Natural killer cell (primary cell): ENCODE measurements at places on chromosomes 5 and 9.

- H3K36me3 ChIP-seq: no peaks in the 10 kb centered on the region
- H3K27ac ChIP-seq: no peak overlapping the region
- DNase-seq: peak; percentile 5
- no peaks in the 10 kb centered on the region for H3K4me1 ChIP-seq
- H3K27me3 ChIP-seq: no peaks in the 10 kb centered on the region
- no peak overlapping the region for H3K4me3 ChIP-seq
Observed at GRCh38 chr5:3659907-3660306, 64.3 kb downstream of the IRX1 start.

DNA sequence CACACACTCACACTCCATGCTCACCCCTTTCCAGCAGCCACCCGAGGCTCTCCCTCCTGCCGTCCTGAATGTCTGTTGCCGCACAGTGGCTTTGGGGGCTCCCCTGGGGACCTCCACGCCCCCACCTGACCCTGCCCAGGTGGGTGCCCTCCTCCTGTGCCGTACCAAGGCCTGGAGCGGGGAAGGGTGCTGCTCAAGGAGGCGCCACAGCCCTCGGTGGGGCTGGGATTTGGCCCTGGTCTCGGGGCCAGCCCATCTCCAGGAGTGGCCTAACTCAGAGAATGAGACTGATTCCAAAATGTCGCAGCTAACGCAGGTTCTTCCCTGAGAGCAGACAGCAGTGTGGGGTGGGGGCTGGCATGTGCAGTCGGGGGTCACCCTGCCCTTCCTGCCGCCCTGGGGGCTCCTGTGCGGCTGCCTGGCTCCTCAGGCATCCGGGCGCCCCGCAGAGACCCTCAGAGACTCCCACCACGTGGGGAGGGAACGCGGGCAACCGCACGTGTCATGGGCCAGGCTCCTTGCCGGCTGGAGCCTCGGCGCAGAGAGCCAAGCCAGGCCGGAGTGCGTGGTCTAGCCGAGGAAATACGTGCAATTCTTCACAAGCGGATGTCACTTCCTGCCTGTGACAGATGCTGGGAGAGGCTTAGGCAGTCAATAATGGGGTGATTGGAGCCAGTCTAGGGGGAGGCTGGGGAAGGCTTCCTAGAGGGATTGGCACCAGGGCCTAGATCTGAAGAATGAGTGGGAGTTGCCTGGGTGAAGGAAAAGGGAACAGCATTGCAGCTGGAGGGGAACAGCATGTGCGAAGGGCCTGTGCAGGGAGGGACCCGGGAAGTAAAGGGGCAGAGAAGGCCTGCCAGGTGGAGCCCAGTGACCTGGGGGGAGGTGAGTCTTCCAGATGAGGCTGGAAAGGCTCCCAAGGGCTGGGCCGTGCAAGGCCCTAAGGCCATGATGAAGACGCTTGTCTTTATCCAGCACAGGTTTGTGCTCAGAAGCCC lies 44.1 kb downstream of the C9orf50 start:
- DNase-seq: no peak
- no peaks in the 10 kb centered on the region for H3K36me3 ChIP-seq
- H3K27ac ChIP-seq: no peak overlapping the region
- no peaks in the 10 kb centered on the region for H3K27me3 ChIP-seq
- H3K4me3 ChIP-seq: no peak overlapping the region

GRCh38 chr9:130839132-130840111 lies 4.4 kb downstream of the ABL1 start:
- no peaks in the 10 kb centered on the region for H3K36me3 ChIP-seq
- no peak overlapping the region for H3K27ac ChIP-seq
- no peaks in the 10 kb centered on the region for H3K27me3 ChIP-seq
- peaks cover 14% of the 10 kb centered on the region for H3K4me1 ChIP-seq
- H3K4me3 ChIP-seq: no peak overlapping the region

DNA sequence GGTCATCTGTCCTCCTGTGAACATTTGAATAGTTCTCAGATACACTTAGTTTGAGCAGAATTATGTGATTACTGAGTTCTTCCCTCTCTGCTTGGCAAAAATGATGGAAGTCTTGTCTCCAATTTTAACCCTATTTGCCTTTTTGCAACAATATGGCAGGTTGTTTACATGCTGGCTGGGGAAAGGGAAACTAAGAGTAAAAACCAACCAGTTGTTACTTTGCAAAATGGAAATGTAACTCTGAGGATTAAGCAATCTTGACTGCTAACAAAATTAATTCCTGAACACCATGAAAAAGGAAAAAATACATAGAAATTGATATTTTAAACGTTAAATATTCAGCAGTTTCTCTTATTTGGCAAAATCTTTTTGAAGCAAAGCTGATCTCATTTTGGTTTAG lies 11.1 kb downstream of the SIT1 start:
- H3K4me3 ChIP-seq: no peak overlapping the region
- H3K4me1 ChIP-seq: peaks cover 54% of the 10 kb centered on the region
- no peak for DNase-seq
- H3K27me3 ChIP-seq: no peaks in the 10 kb centered on the region
- H3K36me3 ChIP-seq: no peaks in the 10 kb centered on the region

DNA sequence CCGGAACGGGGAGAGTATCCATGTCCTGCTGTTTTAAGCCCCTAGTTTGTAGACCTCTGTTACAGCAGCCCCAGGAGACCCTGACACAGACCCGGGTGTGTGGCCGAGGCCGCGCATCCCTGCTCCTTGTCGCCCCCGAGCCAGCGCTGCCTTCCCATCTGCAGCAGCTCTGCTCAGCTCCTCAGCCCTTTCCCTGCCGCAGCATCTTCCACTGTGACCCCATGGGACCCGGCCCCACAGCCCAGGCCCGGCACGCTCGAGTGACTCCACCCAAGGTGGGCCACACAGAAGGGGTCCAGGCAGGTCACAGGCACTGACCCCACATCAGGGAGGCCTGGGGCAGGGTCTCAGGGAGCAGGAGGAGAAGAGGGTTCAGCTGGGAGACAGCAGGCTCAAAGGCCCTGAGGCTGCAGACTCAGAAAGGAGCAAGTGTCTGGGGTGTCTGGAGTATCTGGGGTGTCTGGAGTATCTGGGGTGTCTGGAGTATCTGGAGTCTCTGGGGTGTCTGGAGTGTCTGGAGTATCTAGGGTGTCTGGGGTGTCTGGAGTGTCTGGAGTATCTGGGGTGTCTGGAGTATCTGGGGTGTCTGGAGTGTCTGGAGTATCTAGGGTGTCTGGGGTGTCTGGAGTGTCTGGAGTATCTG lies 31.2 kb downstream of the LHX3 start:
- no peaks in the 10 kb centered on the region for H3K4me1 ChIP-seq
- H3K4me3 ChIP-seq: no peak overlapping the region
- no peak for DNase-seq
- no peaks in the 10 kb centered on the region for H3K36me3 ChIP-seq

DNA sequence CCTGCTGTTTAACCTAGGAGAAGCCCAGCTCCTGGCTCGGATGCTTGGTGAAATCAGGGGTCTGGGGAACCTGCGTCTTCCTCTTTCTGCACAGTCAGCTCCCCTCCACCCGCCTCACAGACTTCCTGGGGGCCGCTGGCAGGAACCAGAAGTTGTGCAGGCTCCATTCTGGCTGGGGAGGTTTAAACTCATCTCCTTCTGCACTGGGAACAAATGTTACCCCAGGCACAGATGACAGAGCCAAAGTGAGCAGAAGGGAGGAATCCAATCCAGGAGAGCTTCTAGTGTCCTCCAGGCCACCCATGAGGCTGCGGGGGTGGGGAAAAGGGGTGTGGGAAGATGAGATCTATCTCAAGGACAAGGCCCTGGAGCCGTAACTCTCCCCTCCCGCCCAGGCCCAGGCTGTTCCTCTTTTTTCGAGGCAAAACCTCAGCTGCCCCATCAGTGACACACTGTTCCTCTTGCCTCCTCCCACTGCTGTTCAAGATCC lies 31.2 kb downstream of the KCNMB1 start:
- DNase-seq: no peak
- H3K27me3 ChIP-seq: no peaks in the 10 kb centered on the region
- H3K4me3 ChIP-seq: no peak overlapping the region
- H3K36me3 ChIP-seq: no peaks in the 10 kb centered on the region
- no peak overlapping the region for H3K27ac ChIP-seq
- peaks cover 40% of the 10 kb centered on the region for H3K4me1 ChIP-seq

DNA sequence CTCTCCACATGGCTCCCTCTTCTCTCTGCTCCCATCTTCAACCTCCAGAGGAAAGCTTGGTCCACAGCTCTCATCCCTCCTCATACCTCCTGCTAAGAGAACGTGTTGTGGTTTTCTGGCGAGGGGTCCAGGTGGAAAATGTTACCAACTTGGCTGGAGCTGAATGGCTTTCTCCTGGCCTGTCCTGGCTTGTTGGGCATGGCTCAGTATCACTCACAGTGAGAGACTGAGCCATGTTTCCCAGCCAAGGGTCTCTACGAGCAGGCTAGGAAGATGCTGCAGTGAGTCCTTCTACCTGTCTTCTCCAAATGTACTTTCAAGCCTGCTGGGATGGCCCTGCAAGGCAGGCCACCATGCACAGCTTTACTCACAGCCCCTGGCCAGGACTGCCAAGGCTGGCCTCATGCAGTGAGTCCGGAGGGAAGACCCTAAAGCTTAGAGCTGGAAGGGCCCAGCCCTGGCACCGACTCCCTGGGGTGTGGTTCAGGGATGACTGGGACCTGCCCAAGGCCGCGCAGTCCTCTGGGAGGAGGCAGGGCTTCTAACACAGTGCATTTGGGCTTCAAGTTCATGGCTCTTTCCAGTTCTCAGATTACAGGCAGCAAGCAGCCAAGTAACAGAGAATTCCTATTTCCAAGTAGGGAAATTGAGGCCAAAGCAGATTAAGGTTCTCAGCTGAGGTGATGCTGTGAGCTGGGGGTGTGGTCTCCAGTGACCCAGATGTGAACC lies 59.5 kb downstream of the COL27A1 start:
- H3K4me3 ChIP-seq: no peak overlapping the region
- DNase-seq: no peak
- no peaks in the 10 kb centered on the region for H3K4me1 ChIP-seq
- no peaks in the 10 kb centered on the region for H3K27me3 ChIP-seq
- no peak overlapping the region for H3K27ac ChIP-seq

DNA sequence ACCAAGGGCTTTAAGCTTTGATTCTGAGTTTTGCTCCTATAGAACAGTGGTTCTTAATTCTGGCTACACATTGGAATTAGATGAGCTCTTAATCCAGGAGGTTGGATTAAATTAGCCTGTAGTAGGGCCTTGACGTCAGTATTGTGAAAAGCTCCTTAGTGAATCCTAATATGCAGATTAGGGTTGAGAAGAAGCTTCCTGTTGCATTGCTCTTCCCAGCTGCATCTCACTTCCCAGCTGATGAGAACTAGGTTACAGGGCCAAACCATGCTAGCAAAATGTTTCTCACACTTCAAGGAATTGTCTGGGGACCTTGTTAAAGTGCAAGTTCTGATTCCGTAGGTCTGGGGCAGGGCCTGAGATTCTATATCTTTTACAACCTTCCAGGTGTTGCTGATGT lies 300.0 kb downstream of the ZSWIM6 start:
- H3K4me1 ChIP-seq: no peaks in the 10 kb centered on the region
- H3K4me3 ChIP-seq: no peak overlapping the region
- no peaks in the 10 kb centered on the region for H3K27me3 ChIP-seq
- no peak for DNase-seq
- H3K36me3 ChIP-seq: no peaks in the 10 kb centered on the region

DNA sequence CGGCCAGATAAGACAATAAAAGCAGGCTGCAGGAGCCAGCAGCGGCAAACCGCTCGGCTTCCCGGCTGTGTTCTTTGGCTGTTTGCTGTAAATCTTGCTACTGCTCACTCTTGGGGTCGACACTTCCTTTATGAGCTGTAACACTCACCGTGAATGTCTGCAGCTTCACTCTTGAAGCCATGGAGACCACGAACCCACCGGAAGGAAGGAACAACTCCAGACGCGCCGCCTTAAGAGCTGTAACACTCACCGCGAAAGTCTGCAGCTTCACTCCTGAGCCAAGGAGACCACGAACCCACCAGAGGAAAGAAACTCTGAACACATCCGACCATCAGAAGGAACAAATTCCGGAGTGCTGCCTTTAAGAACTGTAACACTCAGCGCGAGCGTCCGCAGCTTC lies 451.7 kb downstream of the AGTPBP1 start:
- H3K27me3 ChIP-seq: no peaks in the 10 kb centered on the region
- H3K36me3 ChIP-seq: no peaks in the 10 kb centered on the region
- peaks cover 15% of the 10 kb centered on the region for H3K4me1 ChIP-seq
- DNase-seq: peak; percentile 63
- H3K27ac ChIP-seq: no peak overlapping the region

DNA sequence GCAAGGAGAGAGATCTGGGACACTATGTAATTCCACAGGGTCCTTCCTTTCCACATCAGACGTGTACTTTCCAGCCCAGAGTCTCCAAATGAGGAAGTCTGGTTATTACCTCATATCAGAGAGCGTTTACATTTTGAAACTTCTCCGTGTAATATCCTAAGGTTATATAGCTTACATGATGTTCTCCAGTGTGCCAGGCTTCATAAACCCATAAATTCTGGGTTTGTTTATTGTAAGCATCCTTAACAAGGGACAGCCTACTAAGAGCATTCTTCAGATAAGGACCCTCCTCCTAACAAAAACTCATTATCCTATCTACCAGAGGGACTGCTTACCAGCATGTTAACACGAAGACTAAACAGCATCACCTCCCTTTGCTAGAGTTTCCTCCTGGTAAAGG lies 17.9 kb downstream of the SRFBP1 start:
- H3K27ac ChIP-seq: no peak overlapping the region
- no peak overlapping the region for H3K4me3 ChIP-seq
- peaks cover 2% of the 10 kb centered on the region for H3K36me3 ChIP-seq
- no peak for DNase-seq

DNA sequence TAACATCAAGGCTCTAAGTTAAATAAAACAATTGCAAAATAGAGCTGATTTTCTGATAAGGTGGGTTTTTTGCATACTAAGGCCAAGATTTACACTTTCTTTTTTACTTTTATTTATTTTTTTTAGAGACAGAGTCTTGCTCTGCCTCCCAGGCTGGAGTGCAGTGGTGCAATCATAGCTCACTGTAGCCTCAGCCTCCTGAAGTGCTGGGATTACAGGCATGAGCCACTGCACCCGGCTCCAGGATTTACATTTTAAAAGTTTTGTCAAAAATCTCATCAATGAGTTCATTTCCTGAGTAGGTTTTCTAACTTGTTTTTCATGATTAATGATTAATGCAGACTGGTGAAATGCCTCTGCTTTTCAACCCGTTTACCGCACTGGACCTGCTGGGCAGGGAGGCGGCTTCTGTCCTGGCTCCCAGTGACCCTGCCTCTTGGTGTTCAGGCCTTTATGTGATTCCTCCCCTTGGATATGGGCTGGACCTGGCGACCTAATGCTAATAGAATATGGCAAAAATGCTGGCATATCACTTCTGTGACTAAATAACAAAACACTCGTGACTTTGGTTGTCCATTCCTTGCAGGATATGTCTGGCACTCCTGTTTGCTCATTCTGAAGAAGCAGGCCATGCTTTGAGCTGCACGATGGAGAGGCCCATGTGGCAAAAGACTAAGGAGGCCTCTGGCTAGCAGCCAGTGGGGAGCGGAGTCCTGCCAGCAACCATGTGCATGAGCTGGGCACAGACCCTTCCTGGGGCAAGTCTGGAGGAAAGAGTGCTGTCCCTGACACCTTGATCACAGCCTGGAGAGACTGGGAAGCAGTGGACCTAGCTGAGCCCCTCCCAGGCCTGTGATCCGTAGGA lies 72.2 kb upstream of the PTCH1 start:
- H3K27me3 ChIP-seq: no peaks in the 10 kb centered on the region
- no peaks in the 10 kb centered on the region for H3K4me1 ChIP-seq
- no peaks in the 10 kb centered on the region for H3K36me3 ChIP-seq
- H3K27ac ChIP-seq: no peak overlapping the region
- DNase-seq: no peak
- H3K4me3 ChIP-seq: no peak overlapping the region

- H3K36me3 ChIP-seq: no peaks in the 10 kb centered on the region
- no peaks in the 10 kb centered on the region for H3K27me3 ChIP-seq
- no peak for DNase-seq
- no peaks in the 10 kb centered on the region for H3K4me1 ChIP-seq
Observed at GRCh38 chr5:8749556-8749955, 796.3 kb downstream of the SEMA5A start.

- no peaks in the 10 kb centered on the region for H3K36me3 ChIP-seq
- no peak for DNase-seq
- H3K27me3 ChIP-seq: no peaks in the 10 kb centered on the region
Observed at GRCh38 chr9:77507212-77507961, 140.7 kb downstream of the GNA14 start.
